Activated CD4-positive, alpha-beta T cell treated with anti-CD3 and anti-CD28 coated beads, Interleukin-2, amount 50 U/mL, for 4 hours (primary cell): ENCODE measurements at places on chromosomes 5 and 9.
A peak's percentile ranks its signal among the peaks of the same experiment; 100 is the strongest.

GRCh38 chr9:85427772-85428171 is 314.0 kb downstream of the AGTPBP1 start:
- no peak for DNase-seq

GRCh38 chr5:11496137-11496719 is 408.0 kb downstream of the CTNND2 start:
- DNase-seq: no peak

DNA sequence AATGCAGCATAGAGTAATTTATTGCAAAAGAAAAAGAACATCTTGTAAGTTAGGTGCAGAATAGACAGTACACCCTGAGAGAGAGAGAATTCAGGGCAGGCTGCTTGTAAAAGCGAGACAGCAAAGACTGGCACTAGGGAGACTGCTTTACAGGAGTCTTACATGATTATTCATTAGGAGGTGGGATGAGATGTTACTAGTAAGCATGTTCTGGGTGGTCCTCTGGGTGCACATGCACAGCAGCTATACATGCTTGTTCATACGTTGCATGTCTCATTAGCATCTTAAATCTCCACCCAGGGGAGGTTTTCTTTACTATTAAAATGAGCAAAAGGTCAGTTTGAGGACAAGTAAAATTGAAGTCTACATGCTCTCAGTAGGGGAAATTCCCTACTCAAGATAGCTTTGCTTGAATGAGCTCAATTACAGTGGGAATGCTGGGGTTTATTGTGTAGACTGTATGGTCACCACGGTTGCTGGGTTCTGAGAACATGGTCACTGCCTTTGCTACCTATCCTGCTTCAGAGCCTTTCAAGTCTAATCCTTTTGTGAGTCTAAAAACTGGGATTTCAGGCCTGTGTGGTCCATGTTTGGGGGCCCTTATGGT is 60.6 kb downstream of the RGS7BP start:
- DNase-seq: no peak

DNA sequence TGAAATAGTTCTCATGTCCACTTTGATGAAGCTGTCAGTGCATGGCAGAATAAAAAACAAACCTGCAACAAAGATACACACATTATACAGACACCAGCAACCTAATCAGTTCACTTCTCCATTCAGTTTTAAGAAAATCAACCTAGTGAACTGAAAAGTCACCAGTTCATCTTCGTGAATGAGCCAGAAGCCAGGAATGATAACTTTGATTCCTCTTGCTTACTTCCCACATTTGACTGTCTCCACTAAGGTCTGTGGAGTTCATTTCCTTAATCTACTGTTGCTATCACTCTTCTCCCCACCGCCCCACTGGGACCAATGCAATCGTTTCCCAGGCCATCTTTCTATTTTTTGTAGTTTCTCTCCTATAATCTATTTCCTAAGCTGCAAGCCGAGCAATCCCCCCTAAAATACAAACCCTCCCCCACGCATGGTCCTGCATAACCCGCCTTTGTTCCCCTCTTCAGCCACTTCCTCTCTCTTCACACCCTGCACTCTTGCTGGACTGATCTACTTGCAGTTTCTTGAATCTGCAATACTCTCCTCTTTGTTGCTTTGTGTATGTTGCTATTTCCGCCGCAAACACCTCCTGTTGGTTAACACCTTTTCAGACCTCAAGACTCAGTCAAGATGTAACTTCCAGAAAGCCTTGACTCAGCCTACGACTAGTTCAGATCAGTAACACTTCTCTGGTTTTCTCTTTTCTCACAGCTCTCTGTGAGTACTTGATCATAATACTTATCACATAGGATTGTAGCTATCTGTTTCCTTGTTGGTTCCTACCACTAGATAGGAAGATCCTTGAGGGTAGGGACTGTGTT is 16.6 kb downstream of the STOM start:
- no peak for DNase-seq

DNA sequence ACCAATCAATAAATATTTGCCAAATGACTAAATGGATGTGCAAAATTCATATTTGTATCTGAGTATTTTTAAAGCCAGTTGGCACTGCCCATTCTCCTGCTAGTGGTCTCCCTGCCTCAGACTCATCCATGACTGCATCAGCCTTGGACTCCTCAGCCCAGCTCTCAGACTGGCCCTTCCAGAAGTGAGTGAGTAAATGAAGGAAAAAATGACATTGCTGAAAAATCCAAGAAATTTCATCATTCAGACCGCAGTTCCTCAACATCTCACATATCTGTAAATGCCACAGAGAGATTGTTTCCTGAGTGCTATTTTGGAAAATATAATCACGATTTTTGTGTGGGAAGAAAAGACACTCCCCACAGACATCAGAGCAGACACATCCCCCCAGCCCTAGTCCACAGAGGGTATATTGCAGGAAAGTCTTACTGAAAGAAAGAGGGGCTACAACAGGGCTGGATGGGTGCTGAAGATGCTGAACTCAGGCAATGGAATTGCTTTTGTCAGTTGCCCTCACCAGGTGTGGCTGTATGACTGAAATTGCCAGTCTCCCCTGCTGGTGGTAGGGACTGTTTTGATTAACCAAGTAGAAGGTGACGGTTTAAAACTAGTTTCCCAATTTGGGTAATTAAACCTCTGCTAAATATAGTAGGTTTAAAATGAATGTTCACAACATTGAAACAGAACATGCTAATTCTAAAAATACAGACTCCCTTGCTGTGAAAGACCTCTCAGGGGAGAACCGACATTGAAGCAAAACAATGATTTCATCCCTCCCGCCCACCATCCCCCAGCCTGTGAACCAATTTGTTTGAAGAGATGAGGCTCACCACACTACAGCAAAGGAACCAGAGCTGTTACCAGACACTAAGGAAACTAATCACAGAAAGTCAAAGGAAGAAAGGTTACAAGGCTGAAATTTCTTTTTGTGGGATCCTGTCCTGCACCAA is 158.8 kb downstream of the DEPDC1B start:
- DNase-seq: no peak

DNA sequence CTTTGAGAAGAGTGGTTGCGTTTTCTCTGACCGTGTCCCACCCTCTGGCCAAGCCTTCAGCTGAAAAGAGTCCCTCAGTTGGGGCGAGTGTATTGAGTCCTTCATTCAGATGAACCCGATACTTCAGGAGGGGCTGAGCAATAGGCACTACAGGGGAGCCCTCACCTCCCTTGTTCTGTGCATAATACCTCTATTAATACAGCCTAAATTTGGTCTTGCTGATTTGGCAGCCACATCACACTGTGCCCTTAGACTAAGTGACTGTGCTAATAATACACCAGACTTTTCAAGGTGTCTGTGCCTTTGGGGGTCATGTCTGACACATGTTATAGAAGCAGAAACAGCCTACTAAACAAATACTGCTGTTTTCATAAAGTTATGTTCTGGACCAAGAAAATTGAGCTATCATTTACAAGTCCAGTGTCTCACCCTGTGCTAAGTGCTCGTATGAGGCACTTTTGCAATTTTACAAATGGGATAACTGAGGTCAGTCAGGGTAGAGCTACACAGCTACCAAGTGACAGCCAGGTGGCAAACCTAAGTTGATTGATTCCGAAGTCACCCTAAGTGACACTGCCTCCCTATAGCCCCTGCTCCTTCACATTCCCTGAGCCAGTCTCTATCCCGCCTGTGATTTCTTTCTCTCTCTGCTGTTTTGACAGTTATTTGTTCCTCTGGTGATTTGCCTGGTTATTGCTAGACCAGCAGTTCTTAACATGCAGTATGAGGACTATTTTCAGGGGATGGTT is 56.0 kb downstream of the RAD23B start:
- no peak for DNase-seq

DNA sequence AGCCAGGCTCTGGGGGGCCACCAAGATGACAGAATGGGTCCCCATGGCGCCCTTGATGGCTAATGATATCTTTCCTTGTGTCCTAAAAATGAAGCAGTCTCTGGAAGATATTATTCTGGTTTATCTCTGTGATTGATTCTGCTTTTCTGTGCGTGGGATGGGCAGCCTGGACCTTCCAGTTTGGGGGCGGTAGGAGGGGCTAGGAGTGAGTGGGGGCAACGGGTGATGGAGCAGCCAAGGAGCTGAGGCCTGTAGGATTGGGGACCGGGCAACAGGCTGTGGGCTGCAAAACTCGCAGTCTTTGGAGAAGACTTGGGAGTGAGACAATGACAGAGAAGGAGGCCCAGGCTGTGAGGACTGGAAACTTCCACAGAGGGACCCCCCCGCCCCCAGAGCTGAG is 8.8 kb downstream of the PRRX2 start:
- no peak for DNase-seq

DNA sequence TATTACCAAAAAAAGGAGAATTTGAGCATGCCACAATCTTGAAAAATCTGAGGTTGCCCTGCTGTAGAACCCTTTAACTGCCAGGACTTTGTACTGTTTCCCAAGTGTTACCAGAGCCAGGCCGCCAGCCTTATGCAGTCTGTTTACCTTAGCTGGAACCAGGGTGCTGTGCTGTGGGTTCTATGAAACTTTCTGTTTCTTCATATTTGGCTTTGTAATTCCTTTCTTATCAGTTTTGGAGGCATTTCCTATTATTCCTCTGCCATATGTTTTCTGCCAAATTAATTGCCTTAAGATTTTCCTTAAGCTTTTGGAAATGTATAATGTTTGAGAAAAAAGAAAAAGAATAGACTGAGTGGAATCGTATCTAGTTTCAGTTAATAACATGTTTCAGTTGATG is 2.1 kb downstream of the S1PR3 start:
- no peak for DNase-seq

GRCh38 chr9:127919253-127919815 is 2.5 kb upstream of the ST6GALNAC4 start:
- no peak for DNase-seq

GRCh38 chr9:96554326-96554725 is 65.3 kb downstream of the CDC14B start:
- DNase-seq: no peak

DNA sequence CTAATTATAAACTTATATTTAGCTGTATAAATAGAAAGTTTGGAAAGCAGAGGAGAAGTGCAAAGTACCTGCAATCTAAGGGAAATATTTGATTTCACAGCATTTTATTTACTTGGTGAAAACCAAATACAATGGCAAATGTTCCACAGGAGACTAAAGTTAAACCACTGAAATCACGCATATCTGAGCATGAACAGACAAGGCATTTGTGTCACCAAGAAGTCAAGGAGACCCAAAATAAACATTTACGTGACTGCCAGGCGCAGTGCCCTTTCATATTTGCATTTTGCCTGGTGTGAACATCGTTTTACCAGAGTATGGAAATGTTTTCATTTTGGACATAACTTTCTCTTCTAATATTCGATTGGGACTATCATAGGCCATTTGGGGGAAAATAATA is 20.6 kb downstream of the UGCG start:
- no peak for DNase-seq

DNA sequence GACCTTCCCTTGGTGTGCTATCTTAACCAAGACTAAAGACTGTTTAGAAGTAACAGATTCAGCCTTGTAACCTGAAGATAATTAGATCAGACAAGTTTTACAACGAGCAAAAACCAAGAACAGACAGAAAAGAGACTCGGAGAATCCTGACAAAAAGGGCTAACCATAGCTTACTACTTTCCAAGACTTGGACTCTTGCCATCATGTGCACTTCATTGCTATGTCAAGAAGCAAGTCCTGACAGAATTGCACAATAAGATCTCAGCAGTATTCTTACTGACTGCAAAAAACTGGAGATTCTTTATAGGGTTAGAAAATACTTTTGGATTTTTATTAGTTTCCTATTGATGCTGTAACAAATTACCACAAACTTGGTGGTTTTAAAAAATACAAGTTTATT is 1539.0 kb upstream of the NUDT12 start:
- no peak for DNase-seq

DNA sequence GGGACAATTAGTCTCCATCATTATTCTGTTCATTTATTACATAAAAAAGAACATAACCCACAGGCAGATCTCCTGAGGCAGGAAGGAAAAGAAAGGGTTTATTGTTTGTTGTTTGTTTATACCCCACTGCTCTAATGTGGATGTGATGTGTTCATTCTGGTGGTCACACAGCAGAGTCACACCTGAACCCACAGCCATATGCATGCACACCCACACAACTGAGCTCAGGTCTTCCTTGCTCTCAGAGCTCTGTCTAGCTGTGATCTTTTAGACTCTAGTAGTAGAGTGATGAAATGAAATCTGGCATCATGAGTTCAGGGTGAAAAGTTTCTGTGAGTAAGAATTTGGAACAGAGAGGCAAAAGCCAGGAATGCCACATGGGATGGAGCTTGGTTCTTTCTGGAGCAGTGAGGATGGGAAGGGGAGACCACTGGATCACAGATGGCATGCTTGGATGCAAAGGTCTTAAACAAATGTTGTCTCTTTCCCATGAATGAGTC is 227.0 kb downstream of the PAPPA start:
- DNase-seq: no peak

GRCh38 chr5:4579679-4580078 is 560.5 kb upstream of the ADAMTS16 start:
- no peak for DNase-seq

DNA sequence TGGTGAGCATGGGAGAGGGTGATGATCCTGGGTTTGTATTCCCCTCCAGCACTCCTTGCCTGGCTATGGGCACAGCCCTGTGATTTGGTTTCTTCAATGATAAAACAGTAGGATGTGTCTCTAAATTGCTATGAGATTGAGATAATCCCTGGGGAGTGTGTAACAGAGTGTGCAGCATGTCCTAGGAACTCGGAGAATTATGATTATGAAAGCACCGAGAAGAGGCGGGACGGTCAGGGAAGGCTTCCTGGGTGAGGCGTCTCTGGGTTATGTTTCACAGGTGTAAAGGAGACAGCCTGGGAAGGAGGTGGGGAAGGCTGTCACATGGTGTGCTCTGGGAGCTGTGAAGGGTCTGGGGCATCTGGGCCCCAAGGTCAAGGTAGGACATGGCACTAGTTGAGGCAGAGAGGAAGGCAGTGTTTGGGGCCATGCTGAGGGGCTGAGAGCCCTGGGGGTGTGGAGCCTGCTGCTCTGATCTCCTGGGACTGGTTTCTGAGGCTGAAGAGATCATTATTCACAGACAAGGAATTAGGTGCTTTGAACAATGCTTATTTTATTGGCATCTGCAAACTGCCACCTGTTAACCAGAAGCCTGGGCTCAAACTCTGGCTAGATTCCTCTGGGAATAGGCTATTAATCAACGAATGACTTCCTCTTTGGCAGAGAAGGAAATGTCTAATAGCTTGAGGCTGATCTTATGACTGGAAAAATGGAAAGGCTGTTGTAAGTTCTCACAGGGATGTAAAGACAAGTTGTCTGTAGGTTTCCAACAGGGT is 73.8 kb upstream of the IL12B start:
- no peak for DNase-seq

DNA sequence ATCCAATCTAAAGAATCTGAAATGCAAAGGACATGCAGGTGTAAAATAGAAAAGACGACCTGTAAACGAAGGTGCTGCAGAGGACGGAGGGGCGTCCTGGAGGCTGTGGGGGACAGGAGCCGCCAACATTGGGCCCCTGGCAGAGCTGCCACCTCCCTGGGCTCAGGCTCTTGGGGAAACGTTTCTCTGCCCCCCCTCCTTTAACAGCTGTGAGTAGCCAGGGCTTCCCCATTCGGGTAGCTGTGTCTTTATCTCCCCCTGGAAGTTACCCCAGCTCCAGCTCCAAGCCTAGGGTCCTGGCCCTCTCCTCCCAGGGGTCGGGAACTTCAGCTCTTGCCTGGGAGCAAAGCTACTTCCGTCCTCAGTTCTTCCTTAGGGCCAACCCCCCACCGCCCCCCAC is 51.5 kb downstream of the PSD2 start:
- no peak for DNase-seq

GRCh38 chr5:76391014-76391413 is 12.1 kb upstream of the IQGAP2 start:
- peak; percentile 4 for DNase-seq

GRCh38 chr5:37207802-37208201 is 41.4 kb downstream of the CPLANE1 start:
- DNase-seq: no peak

- DNase-seq: no peak
Observed at GRCh38 chr5:126363658-126364057, 59.6 kb upstream of the GRAMD2B start.
